ENCODE measurements at places on chromosomes 2 and 18.

- DNase-seq, result no peak
These were observed 56.8 kb downstream of the MRPL33 start for GRCh38 chr2:27828305-27828704.

- no peak for DNase-seq
These were observed 285.9 kb downstream of the MTX2 start for GRCh38 chr2:176555112-176555511.

GRCh38 chr18:73992242-73993022, 155.2 kb downstream of the FBXO15 start:
- DNase-seq, result no peak

DNA sequence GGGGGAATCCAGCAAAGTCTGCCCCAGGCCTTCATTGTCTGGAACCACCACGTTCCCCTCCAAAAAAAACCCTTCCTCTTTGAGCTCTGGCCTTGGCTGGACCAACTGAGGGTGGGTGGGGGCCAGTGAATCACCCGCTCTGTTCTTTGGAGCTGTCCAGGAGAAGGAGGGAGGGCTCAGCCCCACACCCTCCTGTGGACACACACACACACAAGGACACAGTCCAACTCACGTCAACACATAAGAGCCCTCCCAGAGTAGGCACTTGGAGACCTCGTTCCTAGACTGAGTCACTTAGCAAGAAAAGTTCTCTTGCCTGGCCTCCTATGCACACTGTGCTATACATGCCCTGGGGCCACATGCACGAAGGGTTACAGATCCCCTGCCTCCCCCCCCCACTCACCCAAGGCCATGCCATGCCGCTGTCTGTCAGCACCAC, 1.2 kb upstream of the TNS1 start:
- peak; percentile 89 for DNase-seq

DNA sequence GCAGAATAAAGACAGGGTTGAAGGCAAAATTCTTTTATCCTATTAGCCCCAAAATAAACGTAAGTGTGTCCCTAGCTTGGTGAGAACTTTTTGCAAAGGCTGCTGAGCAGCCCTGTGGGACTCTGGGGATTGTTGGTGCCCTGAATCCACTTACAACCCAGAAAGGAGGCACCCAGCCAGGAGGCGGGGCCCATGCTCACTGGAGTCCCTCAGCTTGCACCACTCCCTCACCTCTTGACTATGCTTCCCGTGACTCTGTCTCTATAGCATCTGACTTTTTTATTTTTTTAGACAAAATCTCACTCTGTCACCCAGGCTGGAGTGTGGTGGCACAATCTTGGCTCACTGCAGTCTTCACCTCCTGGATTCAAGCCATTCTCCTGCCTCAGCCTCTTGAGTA, 15.8 kb upstream of the COL6A3 start:
- no peak for DNase-seq

DNA sequence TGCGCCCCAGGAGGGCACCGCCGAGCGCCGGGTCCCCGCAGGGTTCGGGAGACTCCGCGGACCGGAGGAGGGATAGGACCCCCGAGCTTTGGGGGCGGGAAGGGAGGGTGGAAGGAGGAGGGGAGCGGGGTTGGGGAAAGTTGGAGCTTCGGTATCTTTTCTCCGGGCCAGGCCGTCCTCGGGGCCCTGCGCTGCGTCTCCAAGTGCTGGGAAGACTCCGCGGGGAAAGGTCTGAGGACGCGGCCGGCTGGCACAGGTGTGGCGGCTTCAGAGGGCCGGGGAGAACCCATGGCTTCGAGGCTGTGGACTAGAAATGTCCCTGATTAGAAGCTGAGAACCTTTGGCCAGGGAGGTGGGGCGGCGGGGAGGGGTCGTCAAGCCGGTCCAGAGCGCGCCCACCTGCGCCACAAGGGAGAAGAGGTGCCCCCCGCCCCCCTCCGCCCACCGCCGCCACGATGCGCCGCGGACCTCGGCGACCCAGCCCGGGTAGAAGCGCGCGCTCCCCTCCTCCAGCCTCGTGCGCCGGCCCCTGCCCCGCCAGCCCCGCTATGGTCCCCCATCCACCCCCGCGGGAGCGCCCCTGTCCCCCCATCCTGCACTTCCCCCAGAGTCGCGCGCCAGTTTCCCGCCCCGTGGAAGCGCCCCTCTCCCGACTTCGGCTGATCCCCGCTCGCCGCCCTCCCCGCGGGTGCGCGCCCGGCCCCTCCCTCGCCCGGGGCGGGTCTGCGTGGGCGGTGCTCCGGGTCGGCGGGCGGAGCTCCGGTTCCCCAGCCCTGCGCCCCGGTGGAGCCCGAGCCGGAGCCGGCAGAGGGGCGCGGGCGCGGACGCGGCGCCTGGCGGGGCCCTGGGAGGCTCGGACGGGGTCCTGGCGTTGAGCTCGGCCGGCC, at the start of gene SNTG2:
SNTG2 (plus strand) TSS at position 770 of the 887 bp plus-strand sequence. CDS start 148 bp downstream, outside the sequence.
- peak; percentile 65 for DNase-seq

GRCh38 chr2:229173825-229174359, 97.2 kb downstream of the PID1 start:
- DNase-seq, result no peak

DNA sequence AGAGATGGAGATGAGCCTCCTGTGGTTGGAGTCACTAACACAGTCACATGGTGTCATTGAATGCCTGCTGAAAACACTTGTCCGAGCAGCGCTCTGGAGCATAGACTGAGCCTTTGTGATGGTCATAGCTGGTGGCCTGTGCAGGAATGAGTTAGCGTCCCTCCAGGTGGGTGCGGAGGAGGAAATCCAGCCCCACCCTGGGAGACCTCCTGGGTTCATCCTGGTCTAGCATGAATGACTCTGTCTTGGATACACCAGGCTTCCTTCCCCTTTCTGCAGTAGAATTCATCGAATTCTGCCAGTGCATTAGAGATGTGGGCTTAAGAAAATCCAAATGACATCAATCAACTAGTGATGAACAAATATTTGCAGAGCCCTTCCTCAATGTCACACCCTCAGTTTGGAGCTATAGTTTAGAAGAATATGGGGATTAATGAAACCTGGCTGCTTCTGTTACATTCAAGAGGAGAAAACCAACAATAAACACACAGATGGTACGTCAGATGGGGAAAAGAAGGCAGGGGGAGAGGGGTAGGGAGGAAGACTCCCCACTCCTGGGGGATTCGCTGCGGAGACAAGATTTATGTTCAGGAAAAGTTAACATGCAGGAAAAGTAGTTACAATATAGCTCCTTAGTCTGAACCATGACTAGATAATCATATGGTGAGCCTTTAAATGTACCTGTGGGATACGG, 136.7 kb downstream of the DDX1 start:
- DNase-seq, result no peak

DNA sequence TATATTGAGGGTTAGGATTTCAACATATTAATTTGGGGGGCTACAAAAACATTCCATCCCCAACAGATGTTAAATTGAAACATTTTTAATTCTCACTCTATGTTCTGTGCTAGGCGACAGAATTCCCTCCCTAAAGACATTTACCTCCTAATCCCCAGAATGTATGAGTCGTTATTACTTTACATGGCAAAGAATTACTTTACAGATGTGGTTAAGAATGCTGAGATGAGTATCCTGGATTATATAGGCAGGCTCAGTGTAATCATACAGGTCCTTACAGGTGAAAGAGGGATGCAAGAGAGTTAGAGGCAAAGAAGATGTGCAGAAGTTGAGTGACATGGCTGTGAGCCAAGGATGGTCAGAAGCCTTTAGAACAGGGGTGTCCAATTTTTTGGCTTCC, 974.1 kb upstream of the ACVR2A start:
- no peak for DNase-seq

DNA sequence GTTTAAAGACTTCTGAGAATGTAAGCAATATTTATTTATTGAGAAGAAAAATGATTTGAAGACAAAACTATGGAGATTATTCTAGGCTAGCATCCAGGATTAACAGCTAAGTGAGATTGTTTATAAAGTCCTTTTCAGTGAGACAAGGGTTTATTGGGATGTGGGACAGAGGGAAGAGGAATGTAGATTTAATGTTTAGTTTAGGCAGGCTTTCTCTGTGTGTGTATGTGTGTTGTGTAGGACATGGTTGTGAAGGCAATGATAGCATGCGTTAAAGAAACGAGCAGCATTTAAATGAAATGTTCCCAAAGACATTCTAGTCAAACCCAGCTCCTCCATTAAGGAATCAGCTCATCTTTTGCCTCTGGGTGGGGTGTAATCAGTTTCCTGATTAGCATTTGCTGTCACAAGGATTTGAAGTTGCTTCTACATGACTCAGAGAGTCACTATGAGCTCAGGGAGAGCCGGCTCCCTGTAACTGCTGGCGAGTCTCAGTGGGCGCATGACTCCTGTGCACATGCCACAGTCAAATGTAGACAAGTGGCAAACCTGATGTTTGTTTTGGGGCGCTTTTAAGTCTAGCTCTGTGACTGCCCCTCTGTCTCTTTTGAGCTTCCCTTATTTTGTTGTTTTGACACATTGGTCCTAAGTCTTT, 442.2 kb upstream of the CELF4 start:
- no peak for DNase-seq

- DNase-seq, result peak; percentile 62
These were observed 78.6 kb upstream of the ZFP36L2 start for GRCh38 chr2:43305012-43305411.

- DNase-seq, result peak; percentile 48
These were observed 54.0 kb upstream of the SPP2 start for GRCh38 chr2:233996461-233996860.

DNA sequence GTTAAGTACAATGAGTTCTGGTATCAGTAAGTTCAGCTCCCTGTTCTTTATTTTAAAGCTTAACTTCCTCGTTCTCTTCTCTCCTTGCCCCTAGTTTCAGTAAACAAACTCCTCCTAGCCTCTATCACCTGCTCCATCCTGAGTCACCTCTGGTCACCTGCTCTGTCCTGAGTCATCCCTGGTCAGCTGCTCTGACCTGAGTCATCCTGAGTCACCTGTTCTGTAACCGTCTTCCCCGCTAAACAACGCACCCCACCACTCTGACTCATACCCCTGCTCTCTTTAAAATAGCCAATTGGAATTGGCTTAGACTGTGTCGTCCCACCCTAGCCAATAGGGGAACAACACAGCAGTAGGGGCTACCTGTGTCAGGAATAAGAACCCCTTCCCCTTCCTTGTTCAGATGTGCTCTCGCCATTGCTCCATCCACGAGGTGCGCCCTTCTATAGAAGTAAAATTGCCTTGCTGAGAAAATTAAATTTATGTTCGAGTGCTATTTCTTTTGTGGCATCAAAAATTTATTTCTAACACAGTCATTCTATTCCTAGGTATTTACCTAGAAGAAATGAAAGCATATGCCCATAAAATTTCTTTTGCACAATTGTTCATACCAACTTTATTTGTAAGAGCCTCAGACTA, 24.9 kb upstream of the RMND5A start:
- DNase-seq, result no peak

DNA sequence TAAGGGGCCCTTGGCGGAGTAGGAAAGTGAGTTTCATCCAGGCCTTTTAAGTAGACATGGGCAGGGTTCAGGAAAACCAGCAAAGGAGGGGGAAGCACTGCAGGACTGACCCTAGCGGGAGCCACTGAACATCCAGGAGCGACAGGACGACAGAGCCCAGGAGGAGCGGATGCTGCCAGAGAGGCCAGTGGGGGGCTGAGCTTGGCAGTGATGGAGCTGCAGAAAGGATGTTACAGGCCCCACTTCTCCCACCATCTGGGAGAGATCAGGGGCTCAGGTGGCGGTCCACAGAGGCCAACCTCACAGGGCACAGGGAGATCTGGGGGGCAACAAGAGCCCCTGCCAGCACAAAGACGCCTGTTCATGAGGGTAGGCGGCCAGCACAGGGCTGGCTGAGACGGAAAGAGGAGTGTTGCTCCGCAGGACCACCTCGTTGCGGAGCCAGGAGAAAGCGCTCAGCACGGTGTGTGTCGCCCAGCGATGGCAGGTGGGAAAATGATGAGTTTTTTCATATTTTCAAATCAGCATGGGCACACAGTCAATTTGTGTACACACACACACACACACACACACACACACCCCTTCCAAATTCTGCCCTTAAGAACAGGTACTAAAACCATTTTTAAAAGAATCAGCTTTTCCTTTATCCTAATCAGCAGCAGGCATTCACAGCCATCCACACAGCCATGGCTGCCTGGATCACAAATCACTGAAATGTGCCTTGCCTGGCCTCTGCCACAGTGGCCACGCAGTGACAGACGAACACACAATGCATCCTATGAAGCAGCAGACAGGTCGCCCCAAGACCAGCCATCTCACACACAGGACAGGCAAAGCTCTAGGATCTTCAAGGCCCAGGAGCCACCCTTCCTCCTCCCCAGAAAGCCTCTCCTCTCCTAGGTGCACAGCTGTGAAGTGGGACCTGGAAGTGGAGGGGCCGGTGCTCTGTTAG, 63.2 kb downstream of the NDUFA10 start:
- DNase-seq, result no peak

DNA sequence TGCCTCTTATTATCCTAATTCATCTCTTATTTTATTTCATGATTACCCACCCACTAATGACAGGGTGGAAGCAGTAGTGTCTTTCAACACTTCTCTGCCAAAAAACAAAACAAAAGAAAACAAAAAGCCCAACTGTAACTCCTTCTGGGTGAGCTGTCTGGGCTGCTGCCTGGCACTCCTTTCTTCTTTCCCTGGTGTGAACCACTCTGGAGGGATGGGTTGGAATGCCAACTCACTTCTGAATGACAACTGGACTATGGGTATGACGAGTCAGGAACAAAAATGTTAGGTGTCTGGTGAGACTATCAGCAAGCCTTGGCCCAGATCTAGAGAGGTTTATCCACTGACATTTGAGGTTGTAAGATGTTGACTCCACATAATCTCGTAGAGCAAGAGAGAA, 88.3 kb upstream of the ITGB6 start:
- no peak for DNase-seq

DNA sequence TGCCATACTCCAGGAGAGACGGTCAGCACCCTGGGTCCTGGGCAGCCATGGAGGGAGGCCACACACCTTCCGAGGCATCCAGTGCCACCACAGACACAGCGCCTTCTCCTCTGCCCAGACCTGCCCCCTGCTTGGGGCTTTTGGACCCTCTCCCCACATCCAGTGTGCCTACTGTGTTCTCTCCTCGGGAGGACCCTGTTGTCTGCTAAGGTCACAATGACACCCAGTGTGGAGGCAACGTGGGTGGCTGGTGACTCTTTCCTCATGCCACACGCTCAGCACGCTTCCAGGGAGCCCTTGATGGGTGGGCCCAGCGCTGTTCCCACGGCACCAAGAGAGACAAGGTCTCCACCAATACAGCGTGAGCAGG, 251.9 kb downstream of the EIPR1 start:
- no peak for DNase-seq
